NCI-H1694 (cell line): ENCODE measurements at places on chromosomes 4 and X.

DNA sequence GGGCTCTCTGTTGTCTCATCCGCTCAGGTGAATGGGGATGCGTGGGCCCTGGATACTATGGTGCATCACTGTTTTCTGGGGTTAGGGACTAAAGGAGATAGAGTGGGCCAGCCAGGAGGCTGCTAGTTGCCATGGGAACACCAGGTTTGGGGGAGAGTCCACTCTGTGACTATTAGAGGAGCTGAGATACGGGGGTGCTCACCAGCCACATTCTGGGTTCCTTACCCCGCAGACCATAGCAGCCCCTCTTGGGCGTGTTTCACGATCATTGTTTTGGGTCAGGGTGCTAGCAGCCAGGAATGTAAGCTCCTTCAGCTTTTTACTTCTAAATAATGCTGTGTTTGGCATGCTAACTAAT, 4.6 kb downstream of the EFNB1 start:
- no peak for DNase-seq

- no peak for DNase-seq
Observed at GRCh38 chr4:127775843-127776242, 6.3 kb upstream of the HSPA4L start.

DNA sequence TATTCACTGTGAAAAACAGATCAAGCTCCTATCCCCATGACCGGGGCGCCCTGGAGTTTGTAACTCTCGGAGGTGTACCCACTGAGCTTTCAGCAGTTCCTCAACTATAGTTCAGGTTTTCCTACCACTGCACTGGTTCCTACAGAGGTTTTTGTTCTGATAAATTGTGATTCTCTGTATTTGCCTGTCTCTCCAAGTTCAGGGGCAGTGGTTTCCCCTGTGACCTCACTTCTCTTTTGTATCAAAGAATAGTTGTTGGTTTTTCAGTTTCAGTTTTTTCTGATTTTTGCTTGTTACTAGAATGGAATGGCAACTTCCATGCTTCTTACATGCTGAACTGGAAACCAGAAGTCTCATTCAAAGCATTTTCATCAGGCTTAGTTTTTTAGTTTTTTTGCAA, 56.8 kb upstream of the PLS3 start:
- DNase-seq = no peak

GRCh38 chr4:15805583-15806517, 27.7 kb downstream of the CD38 start:
- DNase-seq = peak; percentile 9

GRCh38 chr4:87530868-87531267, 1.7 kb upstream of the SPARCL1 start:
- DNase-seq = no peak

- DNase-seq = no peak
Observed at GRCh38 chr4:77582156-77582555, 23.5 kb upstream of the CXCL13 start.

DNA sequence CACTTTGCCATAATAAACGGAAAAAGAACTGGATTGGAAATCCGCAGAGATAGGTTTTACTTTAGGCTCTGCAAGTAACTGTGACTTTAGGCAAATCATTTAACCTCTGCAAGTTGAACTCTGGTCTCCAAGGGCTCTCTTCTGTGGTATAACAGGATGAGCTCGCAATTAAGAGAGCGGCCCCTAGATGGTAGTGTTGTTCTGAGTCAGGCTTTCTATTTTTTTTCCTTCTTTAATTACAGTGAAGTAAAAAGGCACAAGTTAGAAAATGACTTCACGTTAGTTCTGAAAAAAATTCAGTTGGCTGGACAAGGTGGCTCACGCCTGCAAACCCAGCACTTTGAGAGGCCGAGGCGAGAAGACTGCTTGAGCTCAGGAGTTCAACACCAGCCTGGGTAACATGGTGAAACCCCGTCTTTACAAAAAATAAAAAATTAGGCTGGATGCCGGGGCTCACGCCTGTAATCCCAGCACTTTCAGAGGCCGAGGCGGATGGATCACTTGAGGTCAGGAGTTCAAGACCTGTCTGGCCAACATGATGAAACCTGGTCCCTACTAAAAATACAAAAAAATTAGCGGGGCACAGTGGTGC, 18.0 kb downstream of the RPS3A start:
- DNase-seq = peak; percentile 69

DNA sequence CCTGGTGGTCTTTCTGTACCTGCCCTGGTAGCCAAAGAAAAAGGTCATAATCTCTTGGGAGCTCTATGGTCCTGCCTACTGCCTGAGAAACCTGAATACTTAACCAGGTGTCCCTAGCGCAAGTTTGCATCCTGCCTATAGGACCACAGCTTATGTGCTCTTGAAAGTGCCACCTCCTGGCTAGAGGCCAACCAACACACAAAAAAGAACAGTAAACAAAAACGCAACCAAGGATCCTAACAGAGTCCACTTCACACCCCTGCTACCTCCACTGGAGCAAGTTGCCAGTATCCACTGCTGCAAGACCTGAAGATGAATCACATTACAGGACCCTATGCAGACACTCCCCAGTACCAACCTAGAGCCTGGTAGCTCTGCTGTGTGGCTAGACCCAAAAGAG, 103.2 kb upstream of the PABPC5 start:
- no peak for DNase-seq

DNA sequence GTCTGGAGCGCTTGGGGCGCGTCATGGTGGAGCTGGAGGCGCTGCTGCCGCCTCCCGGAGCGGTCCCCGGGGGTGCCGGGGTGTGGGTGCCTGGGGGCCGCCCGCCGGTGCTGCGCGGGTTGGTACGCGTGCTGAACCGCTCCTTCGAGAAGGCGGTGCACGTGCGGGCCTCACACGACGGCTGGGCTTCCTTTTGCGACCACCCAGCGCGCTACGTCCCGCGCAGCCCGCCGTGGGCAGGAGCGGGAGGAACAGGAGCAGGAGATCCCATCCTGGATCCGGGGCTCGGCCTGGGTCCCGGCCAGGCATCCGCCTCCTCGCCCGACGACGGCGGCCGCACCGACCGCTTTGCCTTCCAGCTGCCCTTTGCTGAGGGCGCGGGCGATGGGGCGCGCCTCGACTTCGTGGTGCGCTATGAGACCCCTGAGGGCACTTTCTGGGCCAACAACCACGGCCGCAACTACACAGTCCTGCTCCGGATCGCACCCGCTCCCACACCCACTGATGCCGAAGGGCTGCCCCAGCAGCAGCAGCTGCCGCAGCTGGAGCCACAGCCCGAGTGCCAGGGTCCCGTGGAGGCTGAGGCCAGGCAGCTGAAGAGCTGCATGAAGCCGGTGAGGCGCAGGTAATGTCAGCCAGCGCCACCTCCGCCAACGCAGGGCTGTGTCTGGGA, 792 bp downstream of the PPP1R3F start:
- DNase-seq = no peak

GRCh38 chrX:82742351-82742750, 765.7 kb upstream of the POU3F4 start:
- DNase-seq = no peak

- DNase-seq = no peak
Observed at GRCh38 chr4:34280131-34280530, 1964.2 kb downstream of the ARAP2 start.

DNA sequence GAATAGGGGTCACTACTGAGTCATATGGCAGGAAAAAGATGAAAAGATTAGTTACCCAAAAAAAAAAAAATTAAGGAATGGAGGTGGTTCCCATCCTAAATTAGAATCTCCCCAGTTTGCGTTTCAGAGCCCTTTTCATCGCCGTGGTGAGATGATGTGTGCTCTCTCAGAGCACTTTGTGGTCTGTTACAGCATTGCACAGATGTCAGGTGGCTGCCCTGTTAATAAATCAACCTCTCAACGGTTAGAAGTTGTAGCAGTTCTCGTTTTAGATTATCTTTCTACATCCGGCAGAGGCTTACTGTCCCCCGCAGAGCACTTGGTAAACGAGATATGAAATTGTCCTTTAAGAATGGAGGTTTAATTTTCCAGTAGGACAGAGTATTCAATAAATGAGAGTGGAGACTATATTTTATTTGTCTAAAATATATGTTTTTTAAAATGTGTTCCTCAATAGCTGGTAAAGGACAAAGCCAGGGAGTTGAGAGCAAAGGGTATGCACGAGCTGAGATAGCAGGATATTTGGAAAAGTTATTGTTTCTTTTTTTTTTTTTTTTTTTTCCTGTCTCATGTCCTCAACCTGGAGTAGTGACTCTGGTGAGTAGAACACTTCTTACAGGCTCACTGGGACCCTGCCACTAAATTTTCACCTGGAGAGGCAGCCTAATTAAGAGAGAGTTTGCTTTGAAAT, 26.9 kb downstream of the AFF1 start:
- no peak for DNase-seq

DNA sequence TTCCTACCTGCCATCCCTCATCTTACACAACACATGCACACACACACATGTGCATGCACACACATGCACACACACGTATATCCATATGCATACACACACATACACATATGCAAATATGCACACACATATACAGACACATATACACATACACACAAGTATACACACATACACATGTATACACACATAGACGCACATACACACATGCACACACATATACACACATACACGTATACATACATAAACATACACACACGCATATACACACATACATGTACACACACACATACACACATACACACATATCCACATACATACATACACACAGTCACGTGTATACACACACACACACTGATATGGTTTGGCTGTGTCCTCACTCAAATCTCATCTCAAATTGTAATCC, 37.0 kb upstream of the AFAP1 start:
- no peak for DNase-seq

DNA sequence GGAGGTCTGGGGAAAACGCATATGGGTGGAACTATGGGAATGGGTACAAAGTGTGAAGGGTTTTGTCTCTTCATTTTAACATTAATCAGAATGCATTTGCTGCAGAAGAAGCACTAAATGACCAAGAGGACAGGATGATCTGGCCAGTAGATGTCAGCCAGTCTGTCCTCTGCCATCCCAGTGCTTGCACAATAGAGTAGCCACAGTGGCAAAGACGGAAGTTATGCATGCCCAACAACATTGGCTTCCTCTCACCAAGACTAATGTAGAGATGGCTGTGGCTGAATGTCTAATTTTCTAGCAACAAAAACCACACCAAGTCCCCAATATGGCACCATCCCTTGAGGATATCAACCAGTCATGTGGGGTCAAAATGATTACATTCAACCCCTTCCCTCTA, 45.0 kb upstream of the ARHGEF6 start:
- DNase-seq = no peak

GRCh38 chr4:37726666-37727065, 40.5 kb upstream of the RELL1 start:
- no peak for DNase-seq

DNA sequence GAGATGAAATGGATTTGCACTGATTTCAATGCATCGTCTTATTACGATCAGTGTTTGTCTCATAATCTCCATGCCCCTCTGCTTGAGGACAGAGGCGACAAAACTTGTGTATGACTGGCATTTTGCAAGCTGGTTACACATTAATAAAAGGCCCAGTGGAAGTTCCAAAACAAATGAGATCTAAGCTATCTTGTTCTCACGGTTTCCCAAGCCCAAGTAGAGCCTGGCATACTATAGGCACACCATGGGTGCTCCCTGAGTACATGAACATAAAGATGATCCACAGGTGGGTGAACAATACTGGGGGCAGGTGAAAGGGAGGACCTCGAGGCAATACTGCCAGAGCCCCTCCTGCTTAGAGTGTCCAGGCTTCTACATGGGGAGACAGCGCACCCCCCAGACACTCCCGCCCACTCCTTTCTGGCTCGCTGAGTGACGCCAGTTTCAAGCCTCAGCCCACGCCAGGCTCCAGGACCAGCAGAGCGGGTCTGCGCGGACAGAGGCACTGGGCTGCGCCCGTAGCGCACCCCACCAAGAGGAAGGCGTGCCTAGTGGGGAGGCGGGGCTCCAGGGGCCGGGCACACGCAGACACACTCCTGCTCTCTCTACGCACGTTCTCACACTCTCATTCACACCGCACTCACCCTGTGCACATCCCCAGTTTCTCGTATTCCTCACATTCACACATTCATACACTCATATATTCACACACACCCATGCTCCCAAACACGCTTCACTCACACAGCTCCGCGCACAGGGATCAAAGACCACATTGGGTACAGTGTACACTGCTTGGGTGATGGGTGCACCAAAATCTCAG, 8.9 kb upstream of the GSX2 start:
- no peak for DNase-seq

DNA sequence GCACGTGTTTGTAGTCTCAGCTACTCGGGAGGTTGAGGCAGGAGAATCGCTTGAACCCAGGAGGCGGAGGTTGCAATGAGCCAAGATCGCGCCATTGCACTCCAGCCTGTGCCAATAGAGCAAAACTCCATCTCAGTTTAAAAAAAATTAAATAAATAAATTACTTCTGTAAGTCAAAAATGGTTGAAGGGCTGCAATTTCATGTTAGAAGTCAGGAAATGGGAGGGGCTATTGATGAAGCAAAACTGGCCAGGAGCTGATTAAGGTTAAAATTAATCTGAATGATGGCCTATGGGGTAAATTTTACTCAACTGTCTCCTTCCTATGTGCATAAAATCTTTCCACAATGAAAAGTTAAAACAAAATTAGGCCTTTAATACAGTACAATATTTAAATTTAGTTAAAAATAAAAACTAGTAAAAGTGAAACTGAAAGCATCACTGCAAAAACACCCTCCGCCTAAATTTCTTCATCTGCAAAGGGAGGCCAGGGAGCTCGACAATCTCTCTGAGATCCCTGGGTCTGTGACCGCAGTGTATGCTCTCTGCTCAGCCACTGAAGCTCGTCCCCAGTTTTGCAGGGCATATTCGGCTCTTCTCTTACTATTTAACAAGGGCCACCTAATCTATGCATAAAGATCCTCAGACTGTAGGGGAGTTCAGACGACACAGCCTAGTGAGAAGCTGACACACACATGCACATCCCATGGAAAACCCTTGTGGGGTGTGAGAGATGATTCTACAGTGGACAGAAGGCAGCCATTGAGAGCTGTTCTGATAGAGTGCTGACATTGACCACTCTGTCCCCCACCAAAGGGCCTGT, 57.2 kb downstream of the IRF2 start:
- DNase-seq = no peak

DNA sequence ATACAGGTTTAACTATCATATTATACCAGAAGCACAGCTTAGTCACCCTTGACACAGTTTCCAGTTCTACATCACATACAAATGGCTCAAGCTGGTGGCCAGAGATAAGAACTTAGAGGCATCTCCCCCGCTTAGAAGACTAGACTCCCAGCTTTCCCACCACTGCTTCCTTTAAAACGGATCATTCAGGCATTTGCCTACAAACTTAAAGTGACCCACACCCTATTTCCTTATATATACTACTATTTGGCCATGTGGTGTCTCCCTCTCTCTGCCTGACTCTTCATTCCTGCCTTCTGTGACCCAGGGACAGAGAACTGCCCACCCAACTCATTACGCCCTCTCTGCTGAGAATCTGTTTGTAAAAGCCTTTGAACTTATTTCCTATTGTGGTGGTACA, 781.2 kb upstream of the DIAPH2 start:
- no peak for DNase-seq

DNA sequence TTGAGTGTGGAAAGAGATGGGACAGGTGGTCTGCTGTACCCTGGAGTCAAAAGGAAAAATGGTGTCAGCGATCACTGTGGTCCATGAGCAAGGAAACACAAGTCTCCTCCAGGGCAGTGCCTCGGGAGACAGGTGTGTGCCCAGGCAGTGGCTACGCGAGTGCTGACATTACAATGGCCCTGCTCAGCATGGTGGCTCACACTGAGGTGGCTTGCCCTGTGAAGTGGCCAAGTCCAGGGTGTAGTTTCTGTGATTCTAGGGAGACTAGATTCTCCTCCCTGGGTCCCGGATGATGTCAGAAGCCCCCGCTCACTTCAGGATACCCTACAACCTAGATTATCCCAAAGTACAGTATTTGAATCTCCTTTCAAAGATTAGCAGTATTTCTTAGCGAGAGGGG, 44.8 kb upstream of the TMEM150C start:
- no peak for DNase-seq
